Stimulated activated CD4-positive, alpha-beta T cell treated with anti-CD3 and anti-CD28 coated beads, Interleukin-2, amount 100 ng/mL, for 24 hours (primary cell): ENCODE measurements at places on chromosomes 4 and X.

DNA sequence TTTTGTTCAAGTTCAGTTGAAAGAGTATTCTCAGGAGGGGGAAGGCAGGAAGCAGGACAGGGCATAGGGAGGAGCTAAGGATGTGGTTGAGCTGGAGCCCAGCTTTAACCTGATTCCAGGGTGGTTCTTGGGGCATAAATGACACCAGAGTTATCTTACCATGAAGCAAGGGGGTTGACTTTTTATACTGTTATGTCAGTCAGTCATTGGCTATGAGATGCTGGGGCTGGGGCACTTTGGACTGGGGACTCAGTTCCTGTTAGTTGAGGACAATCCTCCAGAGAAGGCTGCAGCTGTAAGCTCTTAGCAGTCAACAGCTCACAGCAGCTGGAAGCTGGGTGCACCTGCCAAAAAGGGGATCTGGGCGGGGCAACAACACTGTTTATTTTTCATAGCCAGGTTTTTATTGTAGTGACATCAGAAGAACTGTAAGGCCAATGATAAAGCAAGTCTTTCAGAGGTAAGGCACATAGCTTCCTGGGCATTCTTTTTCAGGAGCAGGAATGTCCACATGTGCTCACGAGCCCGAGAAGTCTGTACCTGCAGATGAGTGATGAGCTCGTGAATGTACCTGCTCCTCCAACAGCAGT lies 78.5 kb downstream of the MID1IP1 start:
- DNase-seq: no peak

DNA sequence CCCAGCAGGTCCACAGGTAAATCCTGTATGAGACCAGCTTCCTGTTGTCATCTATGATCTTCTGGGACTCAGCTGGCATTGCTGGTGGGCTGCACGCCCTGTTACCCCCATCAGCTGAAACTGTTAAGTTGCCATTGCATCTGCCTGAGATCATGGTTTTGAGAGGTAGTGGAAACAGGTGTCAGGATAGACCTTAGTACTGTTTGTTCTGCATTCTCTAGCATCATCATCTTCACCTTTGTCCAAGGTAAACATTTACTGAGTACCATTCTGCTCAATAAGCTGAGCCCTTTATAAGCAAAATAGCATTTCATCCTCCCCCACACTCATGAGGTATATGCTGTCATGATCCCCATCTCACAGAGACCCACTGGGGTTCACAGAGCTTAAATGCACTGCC lies 42.9 kb upstream of the PROM1 start:
- DNase-seq: no peak

GRCh38 chr4:17510582-17510981 lies 1.3 kb downstream of the QDPR start:
- no peak for DNase-seq

GRCh38 chrX:19739683-19740082 lies 147.7 kb downstream of the SH3KBP1 start:
- peak; percentile 53 for DNase-seq

DNA sequence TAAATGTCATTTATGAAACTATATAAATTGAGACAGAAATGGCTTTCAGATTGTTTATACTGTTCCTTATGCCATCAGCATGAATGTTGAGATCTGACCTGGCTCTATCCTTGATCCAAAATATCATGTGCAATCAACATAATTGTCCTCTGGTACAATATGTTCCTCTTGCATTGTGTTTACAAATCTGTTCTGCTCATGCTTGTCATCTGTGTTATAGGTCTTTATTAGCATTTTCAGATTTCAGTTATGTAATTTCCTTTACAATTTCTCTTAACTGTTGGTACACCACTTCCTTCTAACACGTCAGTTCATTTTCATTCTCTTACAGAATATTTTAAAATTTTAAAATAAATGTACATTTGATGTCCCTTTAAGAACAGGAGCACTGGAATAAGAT lies 1.6 kb downstream of the HPGD start:
- DNase-seq: no peak

DNA sequence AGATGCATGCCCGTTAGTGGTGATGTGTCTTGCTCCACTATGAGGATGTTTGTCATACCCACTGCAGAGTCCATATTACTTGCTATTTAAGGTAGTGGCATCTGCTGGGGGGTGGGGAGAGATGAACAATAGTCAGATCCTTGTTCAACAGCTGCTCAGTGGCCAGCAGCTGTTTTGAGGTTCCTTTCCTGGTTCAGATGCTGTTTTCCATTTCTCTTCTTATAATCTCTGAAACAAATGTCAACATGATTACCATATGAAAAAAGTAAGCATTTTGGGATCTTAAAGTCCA lies 1567.9 kb upstream of the TENM3 start:
- no peak for DNase-seq

DNA sequence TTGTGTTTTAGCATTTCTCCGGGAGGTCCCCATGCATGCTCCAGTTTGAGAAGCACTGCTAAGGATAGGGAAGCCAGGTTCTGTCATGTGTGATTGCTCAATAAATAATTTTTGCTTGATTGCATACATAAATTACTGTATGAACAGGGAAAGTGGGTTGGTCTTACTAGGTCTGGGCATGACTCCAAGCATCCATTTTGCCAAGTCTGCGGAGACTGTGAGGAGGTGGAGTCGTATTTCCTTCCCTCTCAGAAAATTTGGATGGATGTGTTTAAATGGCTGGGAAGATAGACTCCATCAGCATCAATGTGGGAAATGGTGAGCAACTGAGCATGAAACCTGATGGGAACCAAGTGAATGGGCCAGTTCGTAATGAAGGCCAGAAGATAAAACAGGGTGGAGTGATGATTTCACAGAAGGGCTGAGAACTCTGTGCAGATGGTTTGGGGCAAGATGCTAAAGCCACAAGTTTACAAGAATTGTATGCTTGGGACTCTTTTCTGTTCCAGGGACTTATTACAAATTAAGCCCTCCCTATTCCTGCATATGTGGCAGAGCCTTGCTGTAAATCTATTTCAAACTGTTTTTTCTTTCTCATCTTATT lies 84.1 kb downstream of the NHS start:
- DNase-seq: no peak

- no peak for DNase-seq
Measured at GRCh38 chrX:24100713-24101112, 46.0 kb downstream of the EIF2S3 start.

DNA sequence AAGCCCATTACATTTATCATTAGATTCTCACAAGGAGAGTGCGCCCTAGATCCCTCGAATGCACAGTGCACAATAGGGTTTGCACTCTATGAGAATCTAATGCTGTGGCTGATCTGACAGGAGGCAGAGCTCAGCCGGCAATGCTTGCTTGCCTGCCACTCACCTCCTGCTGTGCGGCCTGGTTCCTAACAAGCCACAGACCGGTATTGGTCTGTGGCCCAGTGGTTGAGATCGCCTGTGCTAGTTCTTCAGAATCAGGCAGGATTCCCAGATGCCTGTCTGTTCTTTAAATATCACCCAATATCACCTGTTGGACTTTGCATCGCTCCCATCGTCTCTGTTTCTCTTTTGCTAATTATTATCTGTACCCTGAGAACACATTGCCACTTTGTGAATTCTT lies 14.0 kb downstream of the DSPP start:
- no peak for DNase-seq

DNA sequence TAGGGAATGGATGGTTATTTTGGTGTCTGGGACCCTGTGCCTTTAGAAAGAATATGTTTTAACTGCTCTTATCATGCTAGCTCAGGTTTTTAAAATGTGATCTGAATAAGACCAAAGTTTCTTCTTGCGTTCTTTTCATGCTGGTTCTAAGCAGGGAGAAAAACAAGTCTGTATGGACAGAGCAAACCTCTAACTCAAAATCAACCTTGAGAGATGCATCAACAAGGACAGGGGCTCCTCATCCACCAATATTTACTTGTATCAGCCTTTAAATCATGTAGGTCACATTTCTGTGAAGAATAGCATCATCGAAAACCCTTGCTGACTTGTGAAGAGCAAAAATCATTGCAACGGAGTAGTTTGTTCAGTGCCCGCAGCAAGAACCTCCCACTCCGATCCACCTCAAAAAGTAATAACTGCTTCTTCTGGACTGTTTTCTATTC lies 1.2 kb downstream of the ATP10D start:
- no peak for DNase-seq

DNA sequence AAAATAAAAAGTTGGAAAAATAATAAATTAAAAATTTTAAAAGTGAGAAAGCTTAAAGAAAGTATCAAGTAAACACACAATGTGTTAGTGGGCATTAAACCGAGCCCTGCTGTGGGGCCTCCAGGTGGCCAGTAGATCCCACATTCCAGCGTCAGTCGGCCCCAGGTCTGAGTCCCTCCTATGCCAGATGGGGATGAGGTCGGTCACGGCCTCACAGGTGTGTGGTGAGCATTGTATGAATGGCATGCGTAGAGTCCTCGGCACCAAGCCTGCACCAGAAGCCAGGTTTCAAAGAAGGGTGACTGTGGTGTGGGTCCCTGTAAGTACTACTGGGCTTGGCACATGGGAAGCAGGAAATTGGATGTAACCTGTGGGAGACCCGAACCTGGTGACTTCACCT lies 75.6 kb upstream of the MSX1 start:
- DNase-seq: no peak

GRCh38 chrX:117610806-117611205 lies 505.8 kb downstream of the KLHL13 start:
- no peak for DNase-seq

- no peak for DNase-seq
Measured at GRCh38 chr4:74527049-74527448, 82.1 kb downstream of the AREG start.

- DNase-seq: no peak
Measured at GRCh38 chr4:139457318-139457717, 3.4 kb downstream of the RAB33B start.

- no peak for DNase-seq
Measured at GRCh38 chr4:47752214-47752613, 85.7 kb downstream of the CORIN start.

DNA sequence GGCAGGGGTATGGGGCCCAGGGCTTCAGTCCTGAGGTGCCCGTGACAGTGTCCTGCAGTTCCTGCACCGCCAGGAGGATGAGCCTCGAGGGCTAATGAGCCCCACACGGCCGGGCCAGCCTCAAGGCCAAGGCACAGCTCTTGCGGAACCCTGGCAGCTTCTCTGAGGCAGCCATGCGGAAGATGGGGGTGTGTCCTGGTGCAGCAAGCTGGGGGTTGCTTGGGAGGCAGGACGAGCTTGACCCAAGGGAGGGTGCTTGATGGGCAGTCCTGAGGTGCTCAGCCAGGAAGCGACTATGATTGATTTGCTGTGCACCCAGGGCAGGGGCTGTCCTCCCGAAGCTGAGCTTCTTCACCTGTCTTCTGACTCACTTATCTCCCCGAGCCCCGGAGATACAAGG lies 9.1 kb upstream of the FGFR3 start:
- DNase-seq: no peak

DNA sequence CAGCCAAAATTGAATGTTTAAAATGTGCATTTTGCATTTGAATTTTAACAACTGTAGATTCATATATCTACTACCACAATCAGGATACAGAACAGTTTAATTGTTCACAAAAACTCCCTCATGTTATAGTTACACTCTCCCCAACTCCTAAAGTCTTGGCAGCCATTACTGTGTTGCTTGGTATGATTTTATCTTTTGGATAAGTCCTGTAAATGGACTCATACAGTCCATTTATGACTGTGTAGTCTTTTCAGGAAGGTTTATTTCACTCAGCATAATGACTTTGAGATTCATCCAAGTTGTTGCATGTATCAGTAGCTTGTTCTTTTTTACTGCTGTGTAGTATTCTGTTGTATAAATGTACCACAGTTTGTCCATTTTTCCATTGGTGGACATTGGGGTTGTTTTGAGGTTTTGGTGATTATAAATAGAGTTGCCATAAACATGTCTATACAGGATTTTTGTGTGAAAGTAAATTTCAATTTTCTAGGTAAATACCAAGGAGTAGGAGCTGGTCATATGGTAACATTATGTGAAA lies 9.9 kb downstream of the FAM193A start:
- no peak for DNase-seq

- DNase-seq: peak; percentile 56
Measured at GRCh38 chr4:76377911-76378310, 43.0 kb downstream of the CCDC158 start.

- no peak for DNase-seq
Measured at GRCh38 chr4:168830777-168831512, 179.1 kb downstream of the CBR4 start.

DNA sequence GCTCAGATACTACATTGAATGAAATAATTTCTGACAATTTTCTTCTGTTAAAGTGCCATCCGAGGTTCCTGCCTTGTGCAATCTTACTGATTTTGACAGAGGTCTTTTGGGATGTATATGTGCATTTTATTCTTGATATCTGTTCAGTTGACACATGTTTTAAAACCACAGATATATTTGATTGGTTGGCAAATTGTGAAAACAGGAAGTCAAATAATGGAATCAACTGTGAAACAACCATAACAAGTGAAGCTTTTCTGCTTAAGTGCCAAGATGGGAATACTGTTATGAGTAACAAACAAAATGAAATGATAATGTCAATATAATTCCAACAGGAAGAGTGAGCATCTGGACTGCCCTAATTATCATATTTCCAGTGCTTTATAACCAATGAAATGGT lies 84.9 kb upstream of the TET2 start:
- DNase-seq: no peak

DNA sequence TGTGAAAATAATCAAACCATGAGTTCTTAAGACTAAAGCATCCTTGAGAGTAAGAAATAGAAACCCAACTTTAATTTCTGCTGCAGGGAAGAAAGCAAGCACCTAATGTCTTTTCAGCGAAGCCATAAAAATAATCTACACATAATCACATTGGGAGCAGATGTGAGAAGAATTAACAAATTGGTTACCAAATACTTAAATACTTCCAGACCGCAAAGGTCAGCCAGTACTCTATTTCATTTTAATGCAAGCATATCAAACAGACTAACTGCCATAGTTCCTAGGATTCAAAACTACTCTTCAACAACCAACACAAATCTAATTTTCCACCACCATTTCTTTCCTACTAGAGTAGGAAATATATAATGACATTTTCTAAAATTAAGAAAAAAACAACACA lies 144.8 kb upstream of the SLIT2 start:
- no peak for DNase-seq

DNA sequence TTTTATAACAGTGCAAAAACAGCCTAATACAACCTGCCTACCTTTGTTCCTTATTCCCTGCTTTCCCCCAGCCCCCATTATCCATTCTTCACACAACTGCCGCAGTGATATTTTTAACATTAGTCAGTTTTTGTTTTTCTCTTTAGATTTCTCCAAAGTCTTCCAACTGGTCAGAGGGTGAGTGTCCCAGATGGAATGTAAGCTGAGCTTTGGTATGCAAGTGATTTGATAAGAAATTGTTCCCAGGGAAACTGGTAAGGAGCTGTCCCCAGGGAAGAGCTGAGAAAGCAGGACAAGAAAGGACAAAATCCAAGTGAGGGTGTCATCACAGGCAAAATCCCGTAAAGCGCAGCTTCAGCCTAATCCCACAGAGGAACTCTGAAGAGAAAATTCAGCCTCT lies 475.5 kb upstream of the ADGRL3 start:
- DNase-seq: no peak

GRCh38 chrX:52378870-52379269 lies 10.0 kb downstream of the XAGE2 start:
- DNase-seq: no peak

GRCh38 chr4:16867827-16868226 lies 30.6 kb downstream of the LDB2 start:
- DNase-seq: no peak

- no peak for DNase-seq
Measured at GRCh38 chr4:105225500-105225899, 78.8 kb downstream of the TET2 start.

- no peak for DNase-seq
Measured at GRCh38 chr4:138445098-138445497, 202.9 kb upstream of the SLC7A11 start.
